Left lobe of liver (tissue), 2 donors: ENCODE measurements at places on chromosomes 11 and 22.
A peak's percentile ranks its signal among the peaks of the same experiment; 100 is the strongest.

DNA sequence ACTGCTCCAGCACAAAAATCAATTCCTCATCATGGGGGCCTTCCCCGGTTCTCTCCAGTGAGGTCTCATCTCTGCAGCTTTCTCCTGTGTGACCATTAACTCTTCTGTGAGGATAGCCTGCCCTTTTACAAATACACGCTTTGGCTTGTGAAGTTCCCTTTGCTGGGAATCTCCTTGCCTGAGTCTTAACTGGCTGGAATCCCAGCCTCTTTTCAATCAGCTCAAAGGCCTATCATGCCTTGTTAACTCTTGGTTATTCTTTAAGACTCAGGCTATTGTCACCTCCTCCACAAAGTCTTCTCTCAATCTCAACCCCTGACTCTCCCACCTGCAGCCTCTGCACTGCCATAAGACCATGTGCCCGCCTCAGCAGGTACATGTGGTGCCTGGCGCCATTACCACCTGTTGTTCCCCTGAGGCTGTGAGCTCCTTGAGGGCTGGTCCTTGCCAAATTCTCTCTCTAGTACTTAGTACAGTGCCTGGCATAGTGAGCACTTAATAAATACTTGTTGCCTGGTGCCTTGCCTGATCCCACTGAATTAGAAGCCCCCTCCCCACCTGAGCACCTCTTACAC is 128.2 kb downstream of the ST3GAL4 start:
- DNase-seq: no peak

- DNase-seq: no peak
These were observed 19.0 kb upstream of the RASD2 start for GRCh38 chr22:35521358-35522224.

DNA sequence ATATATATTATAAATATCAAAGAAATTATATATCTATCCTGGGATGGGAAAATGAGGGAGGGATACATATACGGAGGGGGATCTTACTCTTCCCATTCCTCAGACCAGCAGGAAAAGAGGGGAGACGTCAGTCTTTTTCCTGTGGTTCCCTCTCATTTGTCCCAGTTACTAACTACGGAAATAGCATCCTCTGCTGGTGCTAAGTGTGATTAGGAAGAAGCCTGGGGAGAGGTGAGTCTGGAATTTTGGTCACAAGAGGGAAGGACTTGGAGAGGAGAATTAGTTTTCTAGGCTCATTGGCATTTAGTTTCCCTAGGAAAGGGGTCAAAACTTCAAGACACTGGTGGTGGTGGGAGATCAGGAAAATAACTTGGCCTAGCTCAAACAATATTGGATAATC is 11.6 kb downstream of the MED19 start:
- no peak for DNase-seq

DNA sequence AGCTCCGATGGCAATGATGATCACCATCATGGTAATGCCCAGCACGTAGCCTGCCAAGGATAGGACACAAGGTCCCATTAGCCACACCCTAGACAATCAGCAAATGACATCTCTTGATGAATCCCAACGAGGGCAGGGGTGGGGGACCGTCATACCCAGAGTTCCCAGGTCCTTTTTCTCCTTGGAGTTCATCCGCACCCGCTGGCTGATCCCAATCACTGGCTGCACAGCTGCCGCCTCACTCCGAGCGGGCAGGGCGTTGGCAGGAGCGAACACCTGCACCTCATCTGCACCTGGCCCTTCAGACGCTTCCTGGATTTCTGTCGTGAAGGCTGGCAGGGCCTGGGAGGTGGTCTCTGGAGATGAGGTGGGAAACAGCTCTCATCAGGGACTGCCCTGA is 2.9 kb downstream of the PIK3IP1 start:
- peak; percentile 48 for DNase-seq

GRCh38 chr11:105204636-105205035 is 65.1 kb upstream of the CARD18 start:
- no peak for DNase-seq

- DNase-seq: peak; percentile 29
These were observed 238.3 kb upstream of the TBCEL start for GRCh38 chr11:120785576-120785975.

DNA sequence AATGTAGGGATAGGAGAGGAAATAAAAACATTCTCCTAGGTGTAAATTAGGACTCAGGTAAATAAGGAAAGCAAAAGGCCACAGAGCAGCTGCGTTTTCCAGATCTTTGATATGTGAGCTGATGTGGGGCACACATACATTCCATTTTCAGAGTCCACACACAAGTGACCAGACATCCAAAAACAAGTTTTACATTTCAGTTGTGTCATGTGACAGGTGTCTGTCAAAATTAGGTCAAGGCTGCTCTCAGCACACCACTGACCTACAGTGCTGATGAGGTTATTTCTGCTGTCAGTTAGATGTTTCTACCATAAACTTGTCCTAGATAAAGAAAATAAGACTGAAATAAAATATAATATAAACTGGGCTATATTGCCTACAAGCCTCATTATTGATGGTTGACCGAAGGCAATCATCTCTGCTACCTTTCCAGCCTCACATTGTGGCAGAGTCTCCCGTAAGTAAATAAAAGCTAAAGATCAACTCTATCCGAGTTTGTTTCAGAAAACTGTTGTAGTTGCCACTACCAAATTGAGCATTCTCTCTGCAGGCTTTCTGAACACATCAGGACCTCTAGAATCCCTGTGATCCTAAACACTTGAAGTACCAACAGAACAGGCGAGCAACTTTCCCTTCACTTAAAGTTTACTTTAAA is 7.9 kb downstream of the ARHGAP20 start:
- no peak for DNase-seq

- DNase-seq: no peak
These were observed 14.8 kb downstream of the CD59 start for GRCh38 chr11:33721426-33721825.

DNA sequence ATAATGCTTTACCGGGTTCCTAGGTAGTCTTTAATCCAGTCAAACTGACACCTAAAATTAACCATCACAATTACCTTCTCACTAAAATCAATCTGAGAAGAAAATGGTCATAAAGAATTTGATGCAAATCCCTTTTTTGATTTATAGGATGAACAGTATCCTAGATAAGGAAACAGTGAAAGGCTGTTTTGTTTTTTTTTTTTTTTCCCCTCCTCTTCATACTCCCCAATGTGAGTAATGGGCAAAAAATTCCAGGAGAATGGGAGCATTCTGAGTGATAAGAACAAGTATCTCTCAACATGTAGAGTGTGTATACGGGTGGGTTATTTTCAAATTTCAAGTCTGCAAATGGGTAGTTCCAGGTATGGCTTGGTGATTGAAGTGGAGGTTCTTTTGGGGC is 28.4 kb downstream of the GRAMD1B start:
- DNase-seq: no peak

GRCh38 chr22:22952531-22953280 is 65.1 kb downstream of the IGLL5 start:
- DNase-seq: no peak

GRCh38 chr11:115279813-115280761 is 224.1 kb downstream of the CADM1 start:
- DNase-seq: no peak

GRCh38 chr22:27719535-27720227 is 81.9 kb downstream of the MN1 start:
- DNase-seq: no peak

GRCh38 chr11:12330485-12331231 is 46.7 kb upstream of the PARVA start:
- DNase-seq: no peak

DNA sequence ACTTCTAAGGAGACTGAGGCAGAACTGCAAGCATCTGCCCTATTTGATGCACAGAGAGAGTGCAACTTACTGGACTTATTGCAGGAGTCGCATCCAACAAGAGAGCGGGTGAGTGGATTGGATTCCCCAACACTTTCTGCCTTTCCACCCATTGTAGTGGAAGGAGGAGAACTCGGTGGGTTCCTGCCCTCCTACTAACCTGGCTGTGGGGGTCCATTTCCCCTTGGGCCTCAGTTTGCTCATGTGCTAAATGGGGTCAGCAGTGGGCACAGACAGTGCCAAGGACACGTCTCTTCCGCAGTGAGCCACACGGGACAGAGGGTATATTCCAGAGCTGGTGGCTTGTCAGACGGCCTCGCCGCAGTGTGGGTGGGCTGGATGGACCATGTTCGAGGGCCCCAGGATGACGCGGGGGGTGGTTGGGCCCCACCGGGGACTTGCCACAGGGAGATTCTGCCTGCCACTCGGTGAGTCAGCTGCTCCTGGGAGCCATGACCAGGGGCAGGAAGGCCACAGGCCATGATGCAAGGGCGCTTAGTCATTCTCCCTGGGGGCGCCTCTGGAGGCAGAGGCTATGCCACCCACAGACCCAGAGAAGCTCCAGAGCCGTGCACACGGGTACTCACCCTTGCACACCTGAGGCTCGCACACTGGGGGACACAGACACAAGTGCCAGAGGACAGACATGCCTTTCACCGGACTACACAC is 8.2 kb downstream of the ALX4 start:
- DNase-seq: no peak

DNA sequence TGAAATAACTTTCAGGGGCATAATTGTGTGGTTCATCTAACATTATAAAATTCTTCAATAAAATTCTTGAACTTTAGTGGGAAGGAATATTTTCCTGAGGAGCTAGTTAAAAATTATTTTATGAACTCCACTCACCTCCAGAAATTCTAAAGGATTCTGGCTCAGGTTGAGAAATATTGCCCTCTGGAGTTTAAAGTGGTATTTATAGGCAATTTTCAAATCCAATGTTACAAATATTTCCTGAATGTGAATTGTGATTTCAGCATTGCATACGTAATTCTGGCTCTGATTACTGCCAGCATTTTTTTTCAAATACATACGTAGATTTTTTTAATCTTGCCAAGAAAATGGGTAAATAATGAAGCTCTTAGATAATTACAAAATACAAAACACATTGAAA is 598.2 kb upstream of the ANO3 start:
- DNase-seq: no peak

GRCh38 chr11:19769820-19770219 is 57.2 kb downstream of the NAV2 start:
- no peak for DNase-seq

DNA sequence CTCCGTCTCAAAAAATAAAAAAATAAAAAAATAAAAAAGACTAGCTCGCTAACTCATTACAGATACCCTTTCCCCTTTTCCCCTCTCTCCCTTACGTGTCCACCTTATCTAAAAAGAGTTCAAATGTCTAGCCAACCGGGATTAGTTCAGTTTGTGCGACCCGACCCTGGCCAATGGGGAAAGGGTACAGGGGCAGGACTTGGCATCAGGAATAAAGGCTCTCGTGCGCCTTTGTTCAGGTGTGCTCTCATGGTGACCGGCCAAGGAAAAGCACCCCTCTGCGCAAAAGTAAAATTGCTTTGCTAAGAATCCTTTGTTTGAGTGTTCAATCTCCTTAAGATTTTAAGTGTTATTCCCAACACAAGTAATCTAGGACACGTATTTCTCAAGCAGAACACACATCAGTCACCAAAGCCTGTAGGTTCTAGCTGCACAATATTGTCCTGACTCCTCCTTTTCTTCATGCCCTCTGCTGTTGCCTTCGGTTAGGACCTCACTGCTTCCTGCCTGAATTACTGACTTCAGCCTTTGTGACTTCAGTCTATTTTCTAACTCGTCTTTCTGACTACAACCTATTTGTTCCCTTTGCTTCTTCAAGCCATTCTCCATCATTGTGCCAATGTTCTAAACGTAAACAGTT is 20.7 kb upstream of the CECR2 start:
- DNase-seq: peak; percentile 57

DNA sequence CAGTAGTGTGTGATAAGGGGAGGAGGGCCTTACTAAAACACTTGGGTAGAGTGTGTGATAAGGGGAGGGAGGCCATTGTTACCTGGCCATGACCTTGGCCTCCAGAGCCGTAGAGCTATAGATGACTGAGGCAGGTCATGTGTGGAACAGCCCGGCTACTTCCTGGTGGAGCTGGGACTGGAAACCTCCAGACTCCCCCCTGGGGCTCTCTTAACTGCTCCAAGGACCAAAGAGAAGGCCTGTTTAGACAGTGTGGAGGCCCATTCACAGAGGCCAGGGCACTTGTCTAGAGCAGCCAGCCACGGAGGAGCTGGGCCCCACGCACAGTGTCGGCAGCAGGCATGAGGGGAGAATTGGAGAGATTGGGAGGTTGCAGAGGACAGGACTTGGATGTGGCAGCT is 12.5 kb upstream of the MICALL1 start:
- DNase-seq: no peak

DNA sequence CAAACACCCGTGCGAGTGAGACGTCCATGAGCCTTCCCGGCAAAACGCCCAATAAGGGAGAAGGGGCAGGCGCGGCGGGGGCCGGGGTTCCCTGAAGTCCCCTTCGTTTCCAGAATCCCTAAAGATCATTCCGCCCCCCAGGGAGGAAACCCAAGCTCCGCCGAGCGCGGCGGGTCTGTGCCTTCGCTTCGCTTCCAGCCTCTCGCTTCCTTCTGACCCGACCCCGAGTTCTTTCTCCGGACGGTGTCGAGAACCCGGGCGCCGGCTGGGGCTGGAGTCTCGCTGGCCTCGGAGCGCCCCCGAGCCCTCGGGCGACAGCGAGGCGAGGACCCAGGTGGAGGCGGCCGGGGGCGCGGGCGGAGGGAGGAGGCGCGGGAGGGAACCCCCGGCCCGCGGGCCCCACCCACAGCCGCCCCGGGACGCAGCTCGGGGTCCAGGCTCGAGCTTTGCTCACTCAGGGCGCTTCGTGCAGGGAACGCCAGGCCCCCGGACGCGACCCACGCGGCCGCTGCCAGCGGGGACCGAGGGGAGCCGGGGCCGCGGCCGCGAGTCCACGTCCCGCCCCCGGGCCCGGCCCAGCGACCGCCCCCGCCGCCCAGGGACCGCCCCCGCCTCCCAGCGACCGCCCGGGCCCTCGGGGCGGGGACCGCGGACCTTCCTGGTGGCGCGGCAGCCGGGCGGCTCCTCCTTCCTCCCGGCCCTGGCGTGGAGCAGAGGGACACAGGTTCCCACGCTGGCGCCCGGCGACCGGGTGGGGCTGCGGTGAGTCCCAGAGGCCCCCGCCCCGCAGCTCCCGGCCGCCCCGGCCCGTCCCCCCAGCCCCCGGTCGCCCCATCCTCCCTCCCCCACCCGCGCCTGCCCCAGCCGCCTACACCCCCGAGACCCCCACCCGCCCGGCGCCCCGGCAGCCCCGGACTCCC is at the start of gene PGGHG:
TSS of gene PGGHG (plus strand) at position 649 of the 920 bp plus-strand sequence. CDS start 691 bp downstream, outside the sequence.
- peak; percentile 83 for DNase-seq

- no peak for DNase-seq
These were observed 187.0 kb downstream of the DSCAML1 start for GRCh38 chr11:117610045-117610444.

DNA sequence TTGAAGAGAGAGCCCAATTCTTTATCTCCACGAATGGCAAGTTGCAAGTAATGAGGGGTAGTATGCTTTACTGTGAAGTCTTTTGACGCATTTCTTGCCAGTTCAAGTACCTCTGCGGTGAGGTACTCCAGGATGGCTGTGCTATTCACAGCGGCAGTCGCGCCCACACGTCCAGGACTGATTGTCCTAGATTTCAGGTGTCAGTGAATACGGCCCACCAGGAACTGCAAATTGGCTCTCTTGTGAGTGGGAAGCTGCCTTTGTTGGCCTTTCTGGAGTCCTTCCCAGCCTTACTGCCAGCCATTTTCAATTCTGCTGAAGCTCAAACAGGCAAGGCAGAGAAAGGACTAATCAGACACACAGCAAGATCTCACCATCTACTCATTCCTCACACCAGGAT is 8.5 kb downstream of the PPFIA1 start:
- DNase-seq: no peak

- no peak for DNase-seq
These were observed 11.4 kb downstream of the MRGPRD start for GRCh38 chr11:68969386-68969785.
